ENCODE measurements at places on chromosomes 12 and 14. TPM values are rescaled to one million over a fixed set of nuclear protein-coding genes. Genes with fewer than 3 reads are reported as not detected.

The VWF gene
- 0.17 TPM for total RNA-seq

The RAB15 gene
- 20.2 TPM for total RNA-seq

The PITPNM2 gene
- total RNA-seq = 18.8 TPM

The NPFF gene
- total RNA-seq = not detected

Measured in A549 treated with Mapracorat at 1 μM for 4 hours (cell line).